ENCODE measurements at places on chromosomes 11 and 22.

- no peak for DNase-seq
These were observed 23.5 kb upstream of the CRYBB3 start for GRCh38 chr22:25176175-25176574.

GRCh38 chr11:14657841-14658240 is 14.2 kb downstream of the PDE3B start:
- DNase-seq: no peak

DNA sequence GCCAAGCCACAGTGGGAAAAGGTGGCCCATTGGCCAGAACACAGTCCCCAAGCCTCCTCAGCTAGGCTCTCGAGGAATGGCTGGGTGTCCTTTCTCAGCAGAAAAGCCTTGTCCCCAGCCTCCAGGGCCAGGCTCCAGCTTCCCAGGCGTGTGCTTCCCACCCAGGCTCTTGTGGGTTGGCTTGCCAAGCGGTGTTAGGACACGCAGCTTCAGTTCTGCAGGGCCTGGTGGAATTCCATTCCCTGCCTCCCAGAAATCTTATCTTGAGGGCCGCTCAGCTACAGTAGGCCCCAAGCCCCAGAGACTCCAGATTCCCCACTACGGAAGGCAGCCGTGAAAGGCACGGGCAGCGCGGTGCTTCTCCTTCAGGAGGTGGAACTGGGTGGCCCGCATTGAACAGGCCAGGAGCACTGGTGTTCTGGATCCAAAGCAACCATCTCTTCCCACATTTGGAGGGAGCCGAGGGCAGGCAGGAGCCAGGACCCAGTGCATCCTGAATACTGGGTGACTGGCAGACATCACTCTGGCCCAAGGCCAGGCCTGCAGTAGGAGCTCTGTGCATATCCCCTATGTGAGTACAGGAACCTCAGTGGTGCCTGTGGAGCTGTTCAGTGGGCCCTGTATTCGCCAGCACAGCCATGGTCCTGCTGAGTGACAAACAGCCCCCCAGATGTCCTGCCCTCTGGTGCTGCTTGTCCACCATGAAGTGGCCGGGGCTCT is 16.7 kb upstream of the KCNQ1OT1 start:
- DNase-seq: no peak

DNA sequence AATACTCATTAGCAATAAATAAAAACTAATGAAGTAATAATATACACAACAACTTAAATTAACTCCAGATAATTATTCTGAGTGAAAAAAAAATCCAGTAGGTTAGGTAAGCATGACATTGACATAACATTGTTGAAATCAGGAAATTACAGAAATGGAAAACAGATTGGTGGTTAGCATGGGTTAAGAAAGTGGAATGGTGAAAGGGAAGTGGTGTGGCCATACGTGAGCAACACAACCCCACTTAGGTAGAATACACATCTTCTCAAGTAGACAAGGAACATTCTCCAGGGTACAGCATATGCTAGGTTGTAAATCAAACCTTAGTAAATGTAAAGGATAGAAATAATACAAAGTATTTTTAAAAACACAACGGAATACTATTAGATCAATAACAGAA is 30.2 kb upstream of the CLTCL1 start:
- DNase-seq: no peak

GRCh38 chr11:9639099-9639498 is 24.8 kb upstream of the SWAP70 start:
- DNase-seq: no peak

- DNase-seq: no peak
These were observed 29.1 kb downstream of the OR52K1 start for GRCh38 chr11:4511282-4512245.

DNA sequence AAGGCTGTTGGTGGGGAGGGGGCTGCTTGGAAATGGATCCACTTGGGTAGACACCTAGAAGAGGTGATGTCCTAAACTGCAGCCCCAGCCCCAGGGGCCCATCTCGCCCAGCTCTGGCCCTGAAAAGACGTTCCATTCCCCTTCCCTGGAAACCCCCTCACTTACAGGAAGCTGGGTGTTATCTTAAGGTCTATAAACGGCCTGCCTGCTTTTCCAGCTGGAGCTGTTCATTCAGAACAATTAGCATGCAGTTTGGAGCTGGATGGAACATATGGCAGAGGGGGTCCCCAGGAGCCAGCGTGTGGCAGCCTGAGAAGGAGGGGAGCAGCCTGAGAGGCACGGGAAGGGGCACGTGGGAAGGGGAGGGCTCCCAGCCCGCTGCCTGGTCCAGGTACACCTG is 139.6 kb downstream of the PKNOX2 start:
- DNase-seq: no peak

DNA sequence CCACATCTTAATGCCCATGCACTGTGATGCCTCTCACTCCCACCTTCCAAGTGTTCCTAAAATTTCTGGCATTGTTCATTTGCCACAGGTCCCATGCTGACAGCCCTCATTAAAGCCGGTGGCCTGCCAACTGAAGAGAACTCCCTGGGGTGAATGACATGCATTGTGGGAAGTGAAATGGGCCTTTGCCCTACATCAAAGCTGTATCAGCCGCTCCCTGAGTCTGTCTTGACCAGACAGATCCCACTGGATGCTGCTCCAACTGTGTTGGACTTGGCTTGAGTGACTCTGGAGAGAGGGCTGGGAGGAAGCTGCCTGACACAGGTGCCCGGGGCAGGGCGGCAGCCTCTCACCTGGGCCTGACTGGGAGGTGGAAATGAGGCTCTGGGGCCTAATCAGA is 8.8 kb upstream of the SEC14L4 start:
- DNase-seq: no peak

GRCh38 chr22:30004101-30004500 is 76.2 kb upstream of the HORMAD2 start:
- DNase-seq: no peak

DNA sequence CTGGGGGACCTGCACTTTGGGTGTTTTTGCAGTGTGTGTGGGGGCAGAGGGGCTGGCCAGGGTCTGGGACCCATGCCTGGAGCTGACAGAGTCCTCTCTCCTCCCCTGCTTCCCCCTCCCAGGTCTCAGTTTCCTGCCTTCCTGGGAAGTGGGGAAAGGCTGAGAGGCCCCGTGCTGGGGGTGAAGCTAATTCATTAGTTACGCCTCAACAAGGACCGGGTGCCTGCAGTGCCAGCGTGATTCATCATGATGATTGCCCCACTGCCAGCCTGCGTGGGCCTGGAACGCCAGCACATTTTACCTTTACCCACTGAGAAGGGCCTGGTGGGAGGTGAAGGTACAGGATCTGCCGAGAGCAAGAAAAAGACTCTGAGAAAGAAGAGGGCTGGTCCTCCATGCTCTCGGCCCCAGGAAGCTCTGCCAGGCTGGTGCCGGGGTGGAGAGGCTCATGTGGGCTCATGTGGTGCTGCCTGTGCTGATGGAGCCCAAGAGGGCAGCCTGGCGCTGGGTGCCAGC is 2.9 kb upstream of the LRRC10B start:
- no peak for DNase-seq

DNA sequence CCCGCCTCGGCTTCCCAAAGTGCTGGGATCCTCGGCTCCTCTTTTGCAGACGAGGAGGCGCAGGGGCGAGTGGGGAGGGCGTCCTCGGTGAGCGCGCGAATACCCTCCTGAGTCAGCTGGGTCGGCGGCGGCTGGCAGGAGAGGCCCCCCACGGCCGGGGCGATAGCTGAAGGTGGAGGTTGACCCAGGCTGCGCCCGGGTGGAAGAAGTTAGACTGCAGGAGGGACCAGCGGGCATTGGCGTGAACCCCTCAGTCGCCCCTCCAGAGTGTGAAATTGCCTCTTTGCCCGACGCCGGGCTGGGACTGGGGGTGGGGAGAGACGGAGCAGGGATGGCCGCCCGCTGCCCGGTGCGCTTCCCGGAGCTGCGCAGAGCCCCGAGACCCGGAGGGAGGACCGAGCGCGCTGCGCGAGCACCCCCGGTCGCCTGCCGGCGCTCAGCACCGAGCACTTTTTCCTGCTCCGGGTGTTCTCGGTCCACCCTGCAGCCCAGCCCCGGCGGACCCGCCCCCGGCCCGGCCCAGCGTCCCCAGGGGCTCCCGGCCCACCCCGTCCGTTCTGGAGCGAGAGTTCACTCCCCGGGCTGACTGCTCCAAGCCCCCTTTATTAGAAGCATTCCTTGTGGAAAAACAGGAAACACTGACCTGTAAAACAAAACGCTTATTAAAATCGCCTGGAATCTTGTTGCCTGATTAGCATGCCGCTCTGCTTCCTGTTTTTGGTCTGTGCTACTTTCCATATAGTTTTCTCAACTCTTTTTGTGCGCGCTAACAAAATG is 13.7 kb upstream of the CPT1A start:
- DNase-seq: no peak

- DNase-seq: peak; percentile 47
These were observed 1.3 kb upstream of the PATZ1 start for GRCh38 chr22:31347251-31348008.

GRCh38 chr11:105548359-105548758 is 61.5 kb upstream of the GRIA4 start:
- no peak for DNase-seq

- no peak for DNase-seq
These were observed at the start of gene SCGB1A1 for GRCh38 chr11:62418733-62419132. SCGB1A1 (plus strand) TSS chr11:62419033; CDS start chr11:62419096, 63 bp downstream.

GRCh38 chr22:41038732-41039131 is 53.7 kb upstream of the EP300 start:
- no peak for DNase-seq

- peak; percentile 52 for DNase-seq
These were observed 47.5 kb upstream of the PICALM start for GRCh38 chr11:86116386-86116726.

Measured in CD4-positive, alpha-beta T cell treated with Interleukin-6 at 100 ng/mL for 8 hours (primary cell).